ENCODE measurements at places on chromosomes 16 and 17. TPM values are rescaled to one million over a fixed set of nuclear protein-coding genes. Genes with fewer than 3 reads are reported as not detected.

Gene GNG13
- not detected for total RNA-seq

Gene PIRT
- not detected for total RNA-seq

Gene C17orf50
- total RNA-seq = not detected

Gene ST6GALNAC1
- total RNA-seq = not detected

Gene TBC1D3
- total RNA-seq = not detected

Gene KCNH6
- not detected for total RNA-seq

Gene RPL27
- 1,529 TPM for total RNA-seq

Gene ABCA6
- total RNA-seq = not detected

Gene SLFN11
- 0.03 TPM for total RNA-seq

Gene ZFP3
- total RNA-seq = not detected

Gene CA5A
- not detected for total RNA-seq

Gene SAMD14
- total RNA-seq = 0.07 TPM

Gene CD300LB
- not detected for total RNA-seq

Gene ERN2
- total RNA-seq = 0.14 TPM

Gene ATP1B2
- total RNA-seq = not detected

Gene TMIGD1
- not detected for total RNA-seq

Gene SDK2
- total RNA-seq = 0.06 TPM

Gene VTN
- not detected for total RNA-seq

Gene SPATA32
- total RNA-seq = not detected

Gene KRTAP3-2
- total RNA-seq = not detected

Gene ACE
- not detected for total RNA-seq

Gene CRYBA1
- total RNA-seq = not detected

Gene MT4
- not detected for total RNA-seq

Gene SMIM36
- not detected for total RNA-seq

Gene SLC52A1
- not detected for total RNA-seq

Gene ZNF423
- total RNA-seq = 0.24 TPM

Gene PTX4
- not detected for total RNA-seq

Gene YBX2
- 1.8 TPM for total RNA-seq

Gene CPHXL
- total RNA-seq = not detected

Gene FOXN1
- not detected for total RNA-seq

Gene SLC13A2
- total RNA-seq = not detected

Data from Caki2 (cell line).